ENCODE measurements at places on chromosomes 4 and X. TPM values are rescaled to one million over a fixed set of nuclear protein-coding genes. Genes with fewer than 3 reads are reported as not detected.

The HSFX4 gene
- total RNA-seq: not detected

The MAGEA11 gene
- not detected for total RNA-seq

DNA sequence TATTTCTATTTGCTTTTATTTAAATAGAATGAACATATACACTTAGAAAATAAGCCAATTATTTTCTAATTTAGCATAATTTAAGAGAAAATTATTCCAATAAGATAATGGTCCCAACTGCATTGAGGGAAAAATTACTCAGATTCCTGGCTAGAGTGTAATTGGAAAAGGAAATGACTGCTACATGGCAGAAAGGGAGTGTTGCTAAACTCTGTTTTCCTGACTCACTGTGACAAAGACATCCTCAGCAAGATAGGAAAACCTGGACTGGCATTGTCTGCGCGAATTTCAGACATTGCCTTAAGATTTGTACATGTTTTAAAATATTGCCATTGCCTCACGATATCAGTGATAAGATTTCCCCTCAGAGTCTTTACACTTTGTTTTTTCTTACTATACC, 8.2 kb downstream of the TNIP3 start:
- H3K4me3 ChIP-seq: peak overlapping the region; percentile 12
- H3K36me3 ChIP-seq: no peaks in the 10 kb centered on the region
- DNase-seq: no peak
- H3K27me3 ChIP-seq: no peaks in the 10 kb centered on the region
- peaks cover 64% of the 10 kb centered on the region for H3K4me1 ChIP-seq
- H3K27ac ChIP-seq: no peak overlapping the region

DNA sequence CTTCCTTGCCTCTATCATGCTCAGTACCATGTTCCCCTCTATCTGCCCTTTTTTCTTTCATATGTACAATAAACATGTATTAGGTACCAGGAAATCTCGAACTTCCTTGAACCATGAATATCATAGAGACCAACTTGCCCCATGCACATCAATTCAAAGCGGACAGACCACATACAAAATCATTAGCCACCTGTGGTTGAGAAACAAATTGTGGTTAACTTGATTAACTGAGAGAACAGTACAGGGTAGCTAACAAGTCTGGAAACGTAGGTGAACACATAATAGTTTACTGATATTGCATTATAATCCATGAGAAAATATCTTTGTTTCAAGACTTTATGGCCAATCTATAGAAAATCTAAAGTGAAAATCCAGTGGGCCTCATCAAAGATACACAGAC, 8.2 kb downstream of the CASP3 start:
- DNase-seq: no peak
- no peaks in the 10 kb centered on the region for H3K27me3 ChIP-seq
- peaks cover 42% of the 10 kb centered on the region for H3K4me1 ChIP-seq
- no peak overlapping the region for H3K4me3 ChIP-seq

The PRKG2 gene
- 0.58 TPM for total RNA-seq

- no peak for DNase-seq
- no peak overlapping the region for H3K27ac ChIP-seq
- no peaks in the 10 kb centered on the region for H3K36me3 ChIP-seq
- no peaks in the 10 kb centered on the region for H3K27me3 ChIP-seq
- H3K4me3 ChIP-seq: no peak overlapping the region
These were observed 412.4 kb downstream of the DMD start for GRCh38 chrX:32798990-32799389.

The ADRA2C gene
- not detected for total RNA-seq

DNA sequence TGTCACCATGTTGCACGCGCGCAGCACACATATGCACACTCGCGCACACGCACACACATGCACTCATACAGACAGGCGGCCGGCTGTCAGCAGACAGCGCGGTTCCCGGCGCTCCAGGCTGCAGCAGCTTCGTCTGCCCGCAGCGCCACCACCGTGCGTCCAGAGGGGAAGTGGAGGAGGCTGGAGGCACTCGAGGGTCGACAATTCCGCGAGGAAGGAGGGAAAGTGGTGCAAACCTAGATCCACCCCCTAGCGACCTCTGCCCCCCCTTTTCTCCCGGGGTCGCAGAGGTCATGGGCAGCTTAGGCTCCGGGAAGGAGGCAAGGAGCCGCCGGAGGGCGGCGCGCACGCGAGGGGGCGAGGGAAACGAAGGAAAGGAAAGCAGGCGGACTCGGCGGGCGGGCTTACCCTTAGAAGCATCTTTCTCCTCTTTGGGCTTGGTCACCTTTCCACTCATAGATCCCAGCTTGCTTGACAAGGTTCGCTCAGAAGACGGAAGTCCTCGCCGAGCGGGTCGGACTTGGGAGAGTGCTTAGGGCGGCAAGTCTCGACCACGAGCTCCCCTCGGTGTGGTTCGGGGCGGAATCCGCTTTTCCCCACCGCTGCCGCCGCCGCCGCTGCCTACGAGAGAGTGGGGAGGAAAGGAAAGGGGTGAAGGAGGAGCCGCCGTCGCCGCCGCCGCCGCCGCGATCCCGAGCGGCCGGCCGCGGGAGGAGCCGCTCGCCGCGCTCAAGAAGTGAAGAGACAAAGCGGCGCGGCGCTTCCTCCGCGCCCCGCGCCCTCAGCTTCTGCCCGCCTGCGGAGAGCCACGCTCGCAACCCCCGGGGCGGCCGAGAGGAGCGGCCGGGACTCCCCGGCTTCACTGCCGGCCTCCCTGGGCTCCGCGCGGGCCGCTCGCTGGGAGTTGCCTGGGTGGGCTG, 326.6 kb upstream of the F9 start:
- H3K4me3 ChIP-seq: no peak overlapping the region
- no peak for DNase-seq
- no peaks in the 10 kb centered on the region for H3K36me3 ChIP-seq
- no peaks in the 10 kb centered on the region for H3K4me1 ChIP-seq

GRCh38 chr4:53644607-53645006, 53.3 kb upstream of the LNX1 start:
- H3K36me3 ChIP-seq: no peaks in the 10 kb centered on the region
- no peak for DNase-seq
- H3K27ac ChIP-seq: no peak overlapping the region
- no peaks in the 10 kb centered on the region for H3K27me3 ChIP-seq
- H3K4me3 ChIP-seq: no peak overlapping the region
- H3K4me1 ChIP-seq: no peaks in the 10 kb centered on the region

The NAP1L2 gene
- 2.5 TPM for total RNA-seq

DNA sequence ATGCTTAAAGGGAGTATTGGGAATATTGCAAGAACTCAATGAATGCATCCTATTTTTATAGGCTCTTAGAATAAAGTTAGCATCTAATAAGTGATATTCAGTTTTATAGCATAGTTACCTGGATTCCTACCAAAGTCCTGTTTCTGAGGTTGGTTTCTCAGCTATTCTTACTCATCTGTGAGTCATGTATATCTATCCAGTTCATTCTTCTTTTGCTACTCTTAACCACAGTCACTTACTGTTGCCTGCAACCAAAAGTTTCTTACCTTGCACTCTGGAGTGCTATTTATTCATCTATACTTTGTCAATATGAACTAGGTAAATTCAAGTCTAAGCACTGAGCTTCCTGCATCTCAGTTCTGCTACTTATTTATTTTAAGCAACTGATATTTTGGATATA, 322.5 kb downstream of the HS3ST1 start:
- no peak overlapping the region for H3K27ac ChIP-seq
- no peaks in the 10 kb centered on the region for H3K27me3 ChIP-seq
- H3K4me1 ChIP-seq: no peaks in the 10 kb centered on the region
- no peak for DNase-seq

DNA sequence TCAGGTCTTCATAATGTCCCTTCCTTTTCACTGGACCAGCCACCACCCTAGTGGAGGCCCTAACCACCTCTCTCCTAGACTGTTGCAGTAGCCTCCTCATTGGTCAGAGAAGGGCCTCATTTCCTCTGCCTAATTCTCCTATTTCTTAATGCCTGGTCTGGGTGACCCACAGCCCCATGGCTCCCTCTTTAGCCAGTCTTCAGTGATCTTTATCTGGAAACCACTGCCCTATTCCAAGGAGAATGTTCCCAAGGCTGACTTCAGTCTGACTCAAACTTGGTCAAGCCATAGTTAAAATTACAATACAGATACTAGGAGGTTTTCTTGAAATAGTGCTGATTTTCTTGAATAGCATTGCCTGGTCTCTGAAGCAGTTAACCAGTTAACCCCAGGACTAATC, 53.6 kb upstream of the PRPS1 start:
- no peaks in the 10 kb centered on the region for H3K27me3 ChIP-seq
- no peak overlapping the region for H3K4me3 ChIP-seq
- H3K36me3 ChIP-seq: no peaks in the 10 kb centered on the region
- DNase-seq: no peak
- H3K27ac ChIP-seq: no peak overlapping the region

The ARMCX4 gene
- total RNA-seq: 3.9 TPM

DNA sequence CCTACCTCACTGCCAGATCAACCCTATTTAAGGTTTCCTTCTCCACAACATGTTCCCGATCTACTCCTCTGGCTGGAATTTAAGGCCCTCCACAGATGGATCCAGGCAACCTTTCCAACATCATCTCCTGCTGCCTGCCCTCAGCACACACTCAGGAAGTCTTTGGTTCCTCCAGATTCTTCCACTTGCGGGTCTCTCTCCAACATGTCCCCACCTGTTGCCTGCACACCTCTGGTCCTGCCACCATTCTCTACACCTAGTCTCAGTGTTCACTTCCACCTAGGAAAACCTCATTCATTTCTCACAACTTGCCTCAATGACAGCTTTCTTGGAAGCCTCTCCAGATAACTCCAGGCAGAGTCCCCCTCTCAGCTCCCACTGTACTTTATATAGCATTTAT, 80.1 kb downstream of the RTL5 start:
- H3K4me3 ChIP-seq: no peak overlapping the region
- peaks cover 2% of the 10 kb centered on the region for H3K4me1 ChIP-seq
- no peaks in the 10 kb centered on the region for H3K27me3 ChIP-seq
- no peak overlapping the region for H3K27ac ChIP-seq
- no peak for DNase-seq
- H3K36me3 ChIP-seq: no peaks in the 10 kb centered on the region

DNA sequence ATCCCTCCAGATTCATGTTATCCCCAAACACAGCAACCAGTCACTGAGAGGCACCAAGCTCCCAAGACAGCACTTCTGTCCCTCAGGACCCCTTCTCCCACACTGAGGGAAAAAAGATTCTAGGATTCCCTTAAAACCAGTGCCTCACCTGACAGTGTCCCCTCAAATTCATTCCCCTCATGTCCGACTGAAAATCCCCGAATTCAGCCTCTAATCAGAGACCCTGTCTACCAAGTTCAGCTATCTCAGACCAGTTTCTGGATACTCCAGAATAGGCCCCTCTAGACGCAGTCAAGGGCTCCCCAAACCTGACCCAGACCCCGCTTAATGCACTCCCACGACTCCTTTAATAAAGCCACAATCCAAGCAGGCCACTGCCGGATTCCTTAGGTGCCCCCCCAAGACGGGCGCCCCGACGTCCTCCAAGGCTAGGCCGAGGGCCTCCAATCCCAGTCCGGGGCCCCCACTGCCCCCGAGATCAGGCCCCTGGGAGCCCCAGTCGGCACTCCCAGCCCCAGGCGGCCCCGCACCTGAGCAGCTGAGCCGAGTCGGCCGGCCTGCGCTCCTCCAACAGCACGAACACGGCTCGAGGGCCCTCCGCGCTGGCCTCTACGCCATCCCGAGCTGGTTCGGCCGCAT, 457 bp downstream of the TFE3 start:
- H3K27me3 ChIP-seq: no peaks in the 10 kb centered on the region
- peak overlapping the region; percentile 56 for H3K4me3 ChIP-seq
- peaks cover 11% of the 10 kb centered on the region for H3K4me1 ChIP-seq
- H3K27ac ChIP-seq: peak overlapping the region; percentile 84
- DNase-seq: peak; percentile 25

- DNase-seq: no peak
- H3K36me3 ChIP-seq: no peaks in the 10 kb centered on the region
- H3K4me1 ChIP-seq: no peaks in the 10 kb centered on the region
- no peak overlapping the region for H3K27ac ChIP-seq
These were observed 20.9 kb downstream of the SAGE1 start for GRCh38 chrX:135914404-135914803.

DNA sequence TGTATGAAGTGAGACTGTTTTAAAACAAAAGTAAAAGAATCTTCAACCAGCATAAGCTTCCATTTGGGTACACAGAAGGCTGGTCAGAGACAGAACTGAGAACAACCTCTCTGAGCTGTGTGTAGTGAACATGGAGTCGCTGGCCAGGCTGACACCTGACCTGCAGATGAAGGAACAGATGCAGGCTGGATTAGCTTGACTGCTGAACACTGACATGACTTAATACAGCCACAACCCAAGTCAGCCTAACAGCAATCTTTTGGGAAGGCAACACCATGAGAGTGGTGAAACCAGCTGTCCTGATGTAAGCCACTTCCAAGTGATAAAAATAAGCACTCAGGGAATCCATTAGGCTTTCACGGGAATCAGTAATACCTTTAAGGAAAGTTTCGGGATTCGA, 10.1 kb downstream of the SCARB2 start:
- peaks cover 17% of the 10 kb centered on the region for H3K4me1 ChIP-seq
- DNase-seq: no peak
- no peaks in the 10 kb centered on the region for H3K36me3 ChIP-seq
- H3K27ac ChIP-seq: no peak overlapping the region
- H3K4me3 ChIP-seq: no peak overlapping the region
- no peaks in the 10 kb centered on the region for H3K27me3 ChIP-seq
